ENCODE measurements at places on chromosomes 12 and 14.

GRCh38 chr14:89428173-89428523 is 11.1 kb upstream of the FOXN3 start:
- no peak for DNase-seq

- no peak for DNase-seq
These were observed 20.0 kb downstream of the PROX2 start for GRCh38 chr14:74855945-74856344.

DNA sequence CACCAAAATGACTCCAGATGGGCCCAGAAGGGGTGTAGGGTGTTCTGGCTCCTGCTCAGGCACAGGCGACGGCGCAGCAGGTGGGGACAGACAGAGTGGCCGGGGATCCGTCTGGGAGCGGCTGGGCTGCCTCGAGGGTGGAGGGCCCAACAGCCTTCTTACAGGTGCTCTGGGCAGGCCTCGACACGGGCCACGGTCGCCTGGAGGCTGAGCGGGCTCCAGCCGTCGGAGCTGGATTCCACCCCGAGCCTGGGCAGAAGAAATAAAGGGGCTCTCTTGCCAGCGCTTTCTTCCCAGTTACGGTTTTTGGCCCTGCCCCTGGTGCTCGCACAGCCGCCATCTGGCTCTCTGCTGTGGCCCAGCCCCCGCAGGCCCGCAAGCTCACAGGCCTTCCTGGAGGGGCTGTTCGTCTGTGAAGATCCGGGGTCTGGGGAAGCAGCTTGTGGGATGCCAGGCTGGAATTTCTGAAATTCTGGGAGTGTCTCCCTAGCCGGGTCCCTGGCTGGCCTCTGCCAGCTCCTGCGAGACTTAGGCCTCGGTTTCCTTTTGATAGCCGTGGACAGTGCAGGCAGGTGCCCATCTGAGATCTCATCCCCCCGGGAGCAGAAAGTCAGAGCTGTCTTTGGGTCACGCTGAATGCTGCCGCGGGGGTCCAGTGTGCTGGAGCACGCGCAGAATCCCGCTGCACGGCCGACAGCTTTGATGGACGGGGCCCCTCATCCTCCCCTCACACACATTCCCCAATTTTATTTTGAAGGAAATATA is 122.7 kb downstream of the PAPOLA start:
- peak; percentile 37 for DNase-seq

DNA sequence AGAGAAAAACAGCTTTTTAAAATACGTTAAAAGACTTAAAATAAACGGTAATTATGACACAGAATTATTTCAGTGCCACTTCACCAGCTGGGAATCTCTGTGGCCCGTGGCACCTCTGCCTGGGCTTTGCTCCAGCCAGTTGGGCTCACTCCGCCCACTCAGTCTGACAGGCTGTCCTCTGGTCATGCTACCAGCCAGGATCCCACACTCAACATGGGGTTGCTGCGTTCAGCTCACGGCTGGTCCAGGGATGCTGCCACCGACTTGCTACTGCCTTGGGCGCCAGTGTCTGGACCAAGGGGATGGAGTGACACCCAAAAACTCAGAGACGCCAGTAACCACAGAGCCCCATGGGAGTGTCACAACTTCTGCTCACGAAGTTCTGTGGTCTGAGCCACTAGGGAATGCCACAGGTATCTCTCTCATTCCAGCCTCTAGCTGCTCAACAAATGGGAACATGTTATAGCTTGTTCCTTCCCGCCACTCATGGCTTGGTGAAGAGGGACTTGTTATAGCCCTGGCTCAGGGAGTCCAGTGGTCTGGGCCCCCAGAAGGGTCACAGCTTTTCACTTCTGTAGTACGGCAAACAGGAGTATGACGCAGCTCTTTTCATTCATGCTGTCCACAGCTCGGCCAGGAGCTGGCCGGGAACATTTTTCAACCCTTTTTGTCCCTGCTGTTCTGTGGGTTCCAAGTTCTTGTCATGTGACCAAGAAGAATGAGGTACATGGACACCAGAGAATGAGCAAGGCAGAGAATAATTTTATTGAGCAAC is 23.4 kb upstream of the ATXN7L3B start:
- peak; percentile 33 for DNase-seq

DNA sequence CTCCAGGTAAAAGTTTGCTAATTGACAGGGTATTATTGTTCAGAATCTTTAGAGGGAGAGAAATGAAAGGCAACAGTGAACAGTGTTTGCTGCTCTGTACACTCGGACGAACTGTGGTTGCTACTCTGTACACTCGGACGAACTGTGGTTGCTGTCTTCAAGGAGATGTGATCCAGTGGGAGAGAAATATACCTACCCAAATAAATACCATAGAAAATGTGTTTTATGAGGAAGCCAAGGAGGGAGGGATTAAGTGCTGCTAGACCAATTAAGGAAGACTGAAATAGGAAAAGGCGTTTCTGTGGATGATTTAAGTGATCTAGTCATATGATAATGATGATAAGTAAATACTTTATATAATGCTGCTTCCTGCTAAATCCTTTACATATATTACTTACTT is 2.7 kb downstream of the STK38L start:
- no peak for DNase-seq

- DNase-seq = no peak
These were observed 994.4 kb upstream of the SEL1L start for GRCh38 chr14:82528016-82528415.

GRCh38 chr12:110537605-110538409 is 35.7 kb downstream of the RAD9B start:
- DNase-seq = no peak

DNA sequence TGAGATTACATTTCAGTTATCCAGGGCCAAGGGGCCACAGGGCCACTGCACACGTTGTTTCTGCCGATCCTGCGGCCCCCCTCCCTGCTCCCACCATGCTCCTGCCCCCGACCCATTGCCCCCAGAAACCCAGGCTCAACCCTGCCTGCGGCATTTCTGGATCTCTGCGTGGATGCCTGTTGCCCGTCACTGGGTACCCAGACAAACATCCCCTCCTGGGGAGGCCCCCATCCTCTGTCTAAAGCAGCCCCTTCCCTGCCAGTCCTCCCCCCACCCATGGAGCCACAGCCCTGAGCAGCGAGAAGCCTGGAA is 326.4 kb upstream of the SFSWAP start:
- no peak for DNase-seq

DNA sequence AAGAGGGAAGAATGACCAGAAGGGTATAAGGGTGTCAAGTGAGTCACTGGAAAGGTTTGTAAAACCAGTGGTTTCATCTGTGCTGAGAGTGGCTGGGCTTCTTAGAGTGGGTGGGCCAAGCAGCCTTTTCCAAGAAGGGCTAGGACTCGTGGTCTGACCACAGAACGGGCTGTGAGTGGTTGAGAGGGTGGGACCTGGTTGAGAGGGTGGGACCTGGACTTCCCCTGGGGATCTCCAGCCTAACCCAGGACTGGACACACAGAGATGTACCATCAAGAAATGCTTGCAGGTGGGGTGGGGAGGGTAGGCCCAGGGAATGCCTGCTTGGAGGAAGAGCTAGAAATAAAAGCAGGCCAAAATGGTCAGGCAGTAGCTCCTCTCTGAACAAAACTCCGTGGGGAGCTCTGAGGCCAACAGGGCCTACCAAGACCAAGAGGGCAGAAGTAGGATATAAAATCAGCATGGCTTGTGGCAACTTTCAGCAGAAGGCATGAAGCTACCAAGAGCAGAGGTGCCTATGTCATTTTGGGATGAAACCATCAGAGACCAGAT is 140.5 kb downstream of the FOXN3 start:
- no peak for DNase-seq

DNA sequence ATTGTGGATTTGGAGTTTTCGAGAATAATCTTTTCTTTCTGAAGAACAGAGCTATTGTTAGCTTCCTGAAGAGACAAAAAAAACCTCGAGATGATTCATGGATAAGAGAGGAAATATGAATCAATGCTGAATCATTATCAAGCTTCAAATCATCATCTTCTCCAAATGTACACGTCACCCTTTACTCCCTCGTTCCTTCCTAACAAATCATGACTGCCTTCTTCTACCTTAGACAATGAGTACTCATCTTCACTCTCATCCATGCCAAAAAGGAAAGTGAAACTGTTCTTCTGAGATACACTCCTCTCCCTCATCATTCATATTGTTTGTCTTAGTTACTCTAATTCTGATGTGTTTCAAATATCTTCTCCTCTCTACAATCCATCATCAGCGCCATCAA is 1115.8 kb upstream of the ATXN7L3B start:
- DNase-seq = no peak

GRCh38 chr12:112370199-112370598 is 12.0 kb downstream of the HECTD4 start:
- no peak for DNase-seq

- DNase-seq = no peak
These were observed 31.5 kb downstream of the KIF26A start for GRCh38 chr14:104169699-104170479.

DNA sequence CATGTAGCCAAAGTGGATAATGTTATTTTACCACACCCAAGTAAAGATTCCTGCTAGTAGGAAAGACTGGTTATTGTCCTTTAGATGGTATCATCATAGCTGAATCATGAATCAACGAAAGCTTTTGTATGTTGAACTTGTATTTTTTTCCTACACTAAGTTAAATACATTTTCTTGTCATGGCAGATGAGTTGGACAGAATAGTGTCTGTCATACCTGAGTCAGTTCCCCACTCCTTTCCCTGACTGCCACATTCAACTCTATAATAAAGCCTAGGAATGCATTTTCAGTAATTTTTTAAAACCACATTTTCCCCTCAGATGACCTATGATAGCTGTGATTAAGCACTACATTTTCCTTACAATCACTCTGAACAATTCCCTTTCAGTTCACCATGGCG is 9.3 kb upstream of the PTHLH start:
- no peak for DNase-seq

- no peak for DNase-seq
These were observed 1.1 kb upstream of the WDR89 start for GRCh38 chr14:63642656-63643382.
